Esophagus squamous epithelium (tissue), 5 donors: ENCODE measurements at places on chromosomes 16 and 17. TPM values are rescaled to one million over a fixed set of nuclear protein-coding genes. Genes with fewer than 3 reads are reported as not detected.

GRCh38 chr16:8355675-8356074 is 234.6 kb downstream of the TMEM114 start:
- no peak for DNase-seq
- no peak overlapping the region for H3K27ac ChIP-seq
- no peaks in the 10 kb centered on the region for H3K36me3 ChIP-seq
- H3K4me1 ChIP-seq: no peaks in the 10 kb centered on the region
- H3K27me3 ChIP-seq: no peaks in the 10 kb centered on the region

DNA sequence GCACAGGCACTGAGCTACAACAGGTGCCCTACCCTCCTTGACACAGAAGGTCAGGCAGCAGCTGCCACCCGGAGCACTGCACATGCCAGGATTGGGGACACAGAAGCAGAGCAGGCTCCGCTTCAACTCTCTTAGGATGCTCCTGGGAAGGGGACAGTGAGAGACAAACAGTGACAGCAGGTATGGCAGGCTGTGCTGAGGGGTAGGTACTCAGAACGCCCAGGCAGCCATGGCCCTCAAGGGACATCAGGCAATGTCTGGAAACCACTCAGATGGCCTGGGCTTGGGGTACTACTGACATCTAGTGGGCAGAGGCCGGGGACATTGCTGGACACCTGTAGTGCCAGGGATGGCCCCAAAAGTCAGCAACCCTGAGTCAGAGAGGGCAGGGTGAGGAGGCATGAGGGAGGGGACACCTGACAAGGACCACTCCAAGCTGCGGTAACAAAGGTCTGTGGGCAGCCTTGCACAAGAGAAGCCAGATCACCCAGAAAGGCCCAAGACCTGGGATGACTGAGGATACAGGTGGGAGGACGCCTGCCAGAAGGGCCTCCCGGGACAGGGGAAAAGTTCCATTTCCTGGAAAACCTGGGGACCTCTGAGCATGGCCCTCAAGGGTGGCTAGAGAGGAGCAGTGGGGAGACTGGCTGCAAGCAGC is 21.2 kb downstream of the PEMT start:
- no peak overlapping the region for H3K27ac ChIP-seq
- H3K27me3 ChIP-seq: no peaks in the 10 kb centered on the region
- no peaks in the 10 kb centered on the region for H3K36me3 ChIP-seq
- no peak for DNase-seq
- no peak overlapping the region for H3K4me3 ChIP-seq

DNA sequence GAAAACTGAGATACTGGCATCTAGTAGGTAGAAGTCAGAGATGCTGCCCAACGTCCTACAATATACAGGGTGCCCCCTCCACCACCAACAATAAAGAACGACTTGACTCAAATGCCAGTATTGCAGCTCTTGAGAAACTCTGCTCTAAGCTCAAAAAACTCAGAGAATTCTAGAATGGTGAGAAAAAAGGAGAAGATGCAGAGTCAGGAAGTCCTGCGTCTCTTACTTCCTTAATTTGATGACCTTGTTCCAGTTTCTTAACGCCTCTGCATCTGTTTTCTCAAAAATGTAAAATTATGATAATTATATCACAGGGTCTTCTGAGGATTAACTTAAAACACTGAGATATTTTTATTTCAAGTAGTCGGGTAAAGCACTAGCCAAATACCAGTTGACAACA is 1.7 kb upstream of the HSBP1 start:
- H3K27me3 ChIP-seq: no peaks in the 10 kb centered on the region
- H3K27ac ChIP-seq: no peak overlapping the region
- DNase-seq: no peak
- H3K36me3 ChIP-seq: no peaks in the 10 kb centered on the region

GRCh38 chr17:42853968-42854790 is 3.2 kb downstream of the AOC3 start:
- no peaks in the 10 kb centered on the region for H3K27me3 ChIP-seq
- peak overlapping the region; percentile 67 for H3K4me3 ChIP-seq
- no peaks in the 10 kb centered on the region for H3K36me3 ChIP-seq
- peaks cover 5% of the 10 kb centered on the region for H3K4me1 ChIP-seq
- H3K27ac ChIP-seq: peak overlapping the region; percentile 81

Gene OR3A2
- not detected for total RNA-seq

DNA sequence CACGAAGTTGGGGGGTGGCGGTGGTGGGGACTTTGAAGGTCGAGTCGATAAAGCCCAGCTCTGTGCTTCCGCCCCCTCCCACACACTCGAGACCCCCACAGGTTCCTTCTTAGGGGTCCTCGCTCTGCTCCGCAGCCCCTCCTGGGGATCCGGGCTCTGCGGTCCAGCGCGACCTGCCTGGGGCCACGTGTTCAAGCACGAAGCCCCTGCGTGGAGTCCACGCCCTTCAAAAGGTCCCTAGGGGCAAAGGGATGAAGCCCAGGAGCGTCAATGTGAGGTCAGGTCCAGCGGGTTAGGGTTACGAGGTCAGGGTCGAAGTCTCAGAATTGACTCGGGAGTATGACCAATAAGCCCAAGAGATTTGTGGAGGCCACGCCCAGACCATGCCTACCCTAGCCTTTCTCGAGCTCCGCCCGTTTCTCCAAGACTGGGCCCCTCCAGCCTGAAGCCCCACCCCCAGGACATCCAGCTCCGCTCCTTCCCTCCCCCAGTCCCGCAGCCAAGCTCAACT is 786 bp upstream of the CACNA1G start:
- H3K4me3 ChIP-seq: peak overlapping the region; percentile 54
- peaks cover 34% of the 10 kb centered on the region for H3K4me1 ChIP-seq
- H3K36me3 ChIP-seq: no peaks in the 10 kb centered on the region
- no peak for DNase-seq

- no peaks in the 10 kb centered on the region for H3K27me3 ChIP-seq
- H3K27ac ChIP-seq: no peak overlapping the region
- H3K36me3 ChIP-seq: no peaks in the 10 kb centered on the region
- DNase-seq: no peak
- no peak overlapping the region for H3K4me3 ChIP-seq
Observed at GRCh38 chr16:24643489-24643888, 86.0 kb upstream of the TNRC6A start.

DNA sequence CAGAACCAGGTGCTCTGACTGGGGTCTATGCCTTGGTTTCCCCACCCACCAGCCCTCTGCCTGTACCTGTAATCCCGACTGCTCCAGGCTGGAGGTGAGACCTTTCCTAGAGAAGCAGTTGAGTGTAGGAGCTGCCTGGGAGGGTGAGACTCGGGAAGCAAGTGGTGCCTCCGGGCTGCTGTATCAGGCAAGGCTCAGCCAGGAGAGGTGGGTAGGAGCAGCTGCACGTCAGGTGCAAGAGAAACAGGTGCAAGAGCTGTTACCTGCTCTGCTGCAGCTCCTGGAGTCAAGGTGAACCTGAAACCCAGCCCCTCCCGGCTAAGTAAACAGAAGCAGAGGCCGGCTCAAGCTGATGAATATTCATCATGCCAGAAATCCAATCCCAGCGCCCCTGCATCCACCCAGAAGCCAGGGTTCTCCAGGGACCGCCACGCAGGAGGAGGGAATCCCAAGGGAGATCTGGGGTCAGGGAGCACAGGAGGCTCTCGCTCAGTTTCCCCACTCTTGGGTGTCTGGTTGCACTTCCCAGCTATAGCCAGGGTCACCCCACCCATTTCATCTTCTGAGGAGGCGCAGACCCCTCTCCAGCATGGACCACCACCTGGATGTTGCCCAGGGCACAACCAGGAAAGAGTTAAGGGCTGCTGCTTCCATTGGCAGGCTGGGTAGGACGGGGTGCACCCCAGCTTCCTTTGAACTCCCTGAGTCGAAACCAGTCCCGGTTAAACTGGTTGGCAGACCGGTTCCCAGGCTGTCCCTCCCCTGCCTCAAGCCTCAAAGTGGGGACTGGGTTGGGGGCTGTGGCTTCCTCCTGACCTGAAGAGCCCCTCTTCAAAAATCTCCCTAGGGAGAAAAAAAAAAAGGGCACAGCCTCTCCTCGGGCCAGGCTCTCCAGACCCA is at the start of gene PRR15L:
PRR15L (minus strand) TSS at position 293 of the 900 bp plus-strand sequence. CDS start 4,649 bp downstream, outside the sequence.
- no peak for DNase-seq
- H3K27me3 ChIP-seq: no peaks in the 10 kb centered on the region
- H3K4me1 ChIP-seq: peaks cover 13% of the 10 kb centered on the region
- H3K4me3 ChIP-seq: peak within 1 kb of the TSS; percentile 26

DNA sequence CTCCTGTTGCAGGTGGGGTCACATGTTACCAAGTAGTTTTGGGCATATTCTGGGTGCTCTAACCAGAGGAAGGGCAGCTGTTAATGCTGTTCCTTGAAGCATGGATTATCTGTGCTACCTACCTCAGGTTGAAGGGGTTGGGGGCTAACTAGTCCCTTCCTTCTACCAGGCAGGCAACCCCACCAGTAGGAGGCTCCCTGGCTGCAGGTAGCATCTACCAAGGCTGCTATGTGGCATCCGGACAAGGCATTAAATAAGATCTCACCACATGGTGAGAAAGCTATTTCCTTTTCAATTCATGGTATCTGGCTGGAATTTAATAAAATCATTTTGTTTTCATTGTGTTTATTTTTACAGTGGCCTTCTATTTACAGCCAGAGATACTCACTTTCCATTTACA is 62.5 kb downstream of the CACNG3 start:
- H3K27ac ChIP-seq: no peak overlapping the region
- no peak for DNase-seq
- no peak overlapping the region for H3K4me3 ChIP-seq
- H3K27me3 ChIP-seq: no peaks in the 10 kb centered on the region

GRCh38 chr17:77863814-77864161 is 94.7 kb upstream of the TNRC6C start:
- peak overlapping the region; percentile 62 for H3K27ac ChIP-seq
- H3K4me1 ChIP-seq: peaks cover 31% of the 10 kb centered on the region
- no peaks in the 10 kb centered on the region for H3K36me3 ChIP-seq
- DNase-seq: no peak
- H3K27me3 ChIP-seq: no peaks in the 10 kb centered on the region
- H3K4me3 ChIP-seq: no peak overlapping the region

DNA sequence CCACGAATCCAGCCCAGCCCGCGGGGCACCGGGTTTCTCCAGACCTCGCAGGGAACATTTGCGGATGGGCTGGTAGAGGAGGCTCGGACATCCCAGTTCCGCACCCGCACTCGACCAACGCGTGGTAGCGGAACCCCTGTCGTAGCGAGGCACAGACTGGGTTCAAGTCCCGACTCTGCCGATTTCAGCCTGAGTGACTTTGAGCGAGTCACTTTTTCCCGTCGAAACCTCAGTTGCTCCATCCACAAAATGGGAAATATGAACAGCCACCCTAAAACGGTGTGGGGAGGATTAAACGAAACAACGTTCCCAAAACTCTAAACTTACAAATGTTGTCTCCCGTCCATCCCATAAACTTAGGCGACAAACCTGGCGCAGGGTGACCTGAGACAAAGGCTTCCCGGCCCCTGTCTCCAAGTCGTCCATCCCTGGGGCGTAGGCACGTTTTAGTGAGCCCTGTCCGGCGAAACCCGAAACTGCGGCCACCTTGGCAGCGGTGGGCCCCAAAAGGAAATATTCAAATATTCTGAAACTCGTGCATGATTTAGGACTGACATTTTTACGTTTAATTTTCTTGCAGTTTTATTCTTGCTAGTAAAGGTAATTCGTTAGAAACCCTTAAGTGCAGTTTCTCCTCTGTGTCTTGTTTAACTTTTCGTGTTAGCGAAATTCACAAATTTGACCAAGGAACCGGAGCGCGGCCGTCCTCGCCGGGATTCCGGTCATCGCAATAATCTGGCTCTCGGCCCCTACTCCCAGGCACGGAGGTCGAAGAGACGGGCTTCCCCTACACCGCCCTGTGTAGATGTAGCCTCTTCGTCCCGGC is 1.9 kb upstream of the MLLT6 start:
- peak overlapping the region; percentile 76 for H3K4me3 ChIP-seq
- no peaks in the 10 kb centered on the region for H3K27me3 ChIP-seq
- peaks cover 28% of the 10 kb centered on the region for H3K4me1 ChIP-seq
- H3K36me3 ChIP-seq: peaks cover 9% of the 10 kb centered on the region
- no peak for DNase-seq
- H3K27ac ChIP-seq: peak overlapping the region; percentile 96

DNA sequence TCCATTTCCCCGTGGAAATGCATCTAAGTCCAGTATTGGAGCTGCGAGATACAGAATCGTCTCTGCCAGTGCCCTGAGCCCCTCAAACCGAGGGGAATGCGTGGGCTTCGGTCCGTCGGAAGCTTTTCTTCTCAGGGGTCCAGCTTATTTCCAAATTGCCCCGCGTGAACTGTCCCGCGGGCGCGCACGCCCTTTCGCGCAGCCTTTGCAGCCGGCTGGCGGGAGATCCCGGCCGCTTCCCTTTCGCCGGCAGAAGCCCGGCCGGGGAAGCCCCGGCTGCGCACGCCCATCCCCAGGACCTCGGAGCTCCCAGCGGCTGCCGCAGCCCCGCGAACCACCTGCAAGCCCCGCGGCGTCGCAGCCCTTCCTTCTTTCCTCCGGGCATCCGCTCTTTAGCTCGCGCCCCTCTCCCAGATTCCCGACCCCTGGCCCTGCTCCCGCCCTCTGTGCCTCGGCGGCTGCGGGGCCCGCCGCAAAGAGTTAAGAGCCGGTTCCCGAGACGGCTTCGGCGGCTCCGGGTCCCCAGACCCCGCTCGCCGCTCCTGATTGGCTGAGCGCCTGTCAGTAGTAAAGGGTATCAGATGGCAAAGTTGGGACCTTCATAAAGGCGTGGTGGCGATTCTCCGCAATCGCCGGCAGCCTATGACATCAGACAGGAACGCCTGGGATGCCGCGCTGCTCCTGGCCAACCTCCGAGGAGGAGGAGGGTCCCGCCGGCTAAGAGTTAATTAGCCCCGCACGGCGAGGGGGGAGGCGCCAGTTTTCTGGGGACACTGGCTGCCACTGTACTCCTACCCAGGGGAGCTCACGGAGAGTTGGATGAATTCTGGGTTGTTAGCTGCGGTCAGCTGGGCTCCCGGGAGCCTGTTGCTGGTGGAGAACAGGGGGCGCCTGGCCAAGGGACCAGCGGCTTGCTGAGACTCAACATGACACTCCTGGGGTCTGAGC is at the start of gene MYOCD:
MYOCD (plus strand) TSS at position 628 of the 948 bp plus-strand sequence; CDS start at position 927, 299 bp downstream.
- H3K27ac ChIP-seq: peak within 1 kb of the TSS; percentile 87
- H3K4me3 ChIP-seq: peak within 1 kb of the TSS; percentile 48
- H3K4me1 ChIP-seq: peaks cover 18% of the 10 kb centered on the region
- H3K36me3 ChIP-seq: no peaks in the 10 kb centered on the region
- no peak for DNase-seq

DNA sequence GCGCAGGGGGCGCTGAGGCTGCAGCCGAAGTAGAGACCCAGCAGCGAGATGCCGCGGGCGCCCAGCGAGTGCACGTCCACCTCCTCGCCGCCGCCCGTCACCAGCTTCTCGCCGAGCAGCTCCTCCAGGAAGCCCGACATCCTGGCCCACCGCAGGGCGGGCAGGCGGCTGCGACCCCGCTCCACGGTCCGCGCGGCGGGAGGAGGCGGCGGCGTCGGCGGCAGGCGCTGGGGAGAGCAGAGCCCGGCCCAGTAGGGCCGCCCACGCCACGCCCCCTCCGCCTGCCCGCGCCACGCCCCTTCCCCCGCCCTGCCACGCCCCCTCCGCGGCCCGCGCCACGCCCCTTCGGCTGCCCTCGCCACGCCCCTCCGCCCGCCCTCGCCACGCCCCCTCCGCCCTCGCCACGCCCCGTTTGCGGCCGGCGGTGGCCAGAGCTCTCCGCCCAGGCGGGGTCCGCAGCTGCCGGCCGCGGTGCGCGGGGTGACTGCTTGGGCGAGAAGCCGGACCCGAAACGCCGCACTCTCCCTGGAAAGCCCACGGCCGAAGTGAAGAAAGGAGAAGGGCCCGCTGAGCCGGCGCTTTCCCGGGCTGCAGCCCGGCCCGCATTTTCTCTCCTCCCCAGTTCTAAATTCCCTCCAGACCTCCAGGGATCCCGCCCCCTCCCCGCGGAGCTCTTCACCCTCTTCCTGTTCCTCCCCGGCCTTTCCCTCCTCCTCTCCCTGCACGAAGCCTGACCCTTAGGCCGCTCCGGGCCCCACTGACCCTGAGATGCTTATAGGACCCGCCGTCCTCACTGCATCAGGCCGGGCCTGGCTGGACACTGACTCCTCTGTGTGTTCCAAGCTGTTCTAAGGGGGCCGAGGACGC is at the start of gene NXN:
NXN (minus strand) TSS at position 238 of the 867 bp plus-strand sequence.
- peak within 1 kb of the TSS; percentile 63 for H3K4me3 ChIP-seq
- no peaks in the 10 kb centered on the region for H3K36me3 ChIP-seq
- H3K4me1 ChIP-seq: peaks cover 57% of the 10 kb centered on the region
- peak within 1 kb of the TSS; percentile 92 for H3K27ac ChIP-seq
- H3K27me3 ChIP-seq: peaks cover 6% of the 10 kb centered on the region
